ENCODE measurements at places on chromosomes 2 and 18.

- no peak for DNase-seq
Observed at GRCh38 chr2:86453836-86454235, 12.7 kb downstream of the KDM3A start.

DNA sequence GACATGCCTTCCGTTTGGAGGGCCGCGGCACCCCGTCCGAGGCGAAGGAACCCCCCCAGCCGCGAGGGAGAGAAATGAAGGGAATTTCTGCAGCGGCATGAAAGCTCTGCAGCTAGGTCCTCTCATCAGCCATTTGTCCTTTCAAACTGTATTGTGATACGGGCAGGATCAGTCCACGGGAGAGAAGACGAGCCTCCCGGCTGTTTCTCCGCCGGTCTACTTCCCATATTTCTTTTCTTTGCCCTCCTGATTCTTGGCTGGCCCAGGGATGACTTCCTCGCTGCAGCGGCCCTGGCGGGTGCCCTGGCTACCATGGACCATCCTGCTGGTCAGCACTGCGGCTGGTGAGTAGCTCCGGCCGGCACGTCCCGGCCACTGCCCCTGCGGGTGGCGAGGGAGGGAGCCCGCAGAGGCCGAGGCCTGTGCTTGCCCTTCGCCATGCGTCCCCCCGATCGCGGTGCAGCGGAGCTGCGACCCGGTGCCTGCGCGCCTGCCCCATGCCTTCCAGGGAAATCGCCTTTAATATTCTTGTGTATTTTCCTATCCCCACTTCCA, 1.2 kb downstream of the BMPR2 start:
- peak; percentile 15 for DNase-seq

DNA sequence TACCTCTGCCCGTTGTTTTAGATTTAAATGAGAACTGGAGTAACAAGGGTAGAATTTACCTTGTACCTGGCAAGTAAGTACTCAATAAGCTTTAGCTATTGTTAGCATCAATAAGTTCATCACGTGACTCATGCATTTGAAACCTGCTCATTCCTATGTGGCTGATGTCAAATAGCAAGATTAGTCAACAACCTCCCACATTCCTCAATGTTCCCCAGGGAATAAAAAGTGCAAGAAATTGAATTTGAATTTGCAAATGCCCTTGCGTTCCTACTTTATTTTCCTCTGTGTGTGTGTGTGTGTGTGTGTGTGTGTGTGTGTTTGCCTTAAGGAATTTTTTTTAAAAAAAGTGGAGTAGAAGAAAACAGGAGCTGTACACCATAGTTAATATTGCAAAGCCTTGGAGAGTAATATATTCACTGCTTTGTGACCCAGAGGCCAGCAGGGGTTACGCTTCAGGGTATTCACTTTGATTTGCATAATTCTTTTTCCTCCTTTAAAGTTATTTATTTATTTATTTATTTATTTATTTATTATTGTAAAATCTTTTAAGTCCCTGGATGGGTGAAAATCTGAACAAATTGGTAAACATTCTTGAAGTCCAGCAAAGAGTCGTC, 43.9 kb upstream of the DNAH7 start:
- DNase-seq = no peak

DNA sequence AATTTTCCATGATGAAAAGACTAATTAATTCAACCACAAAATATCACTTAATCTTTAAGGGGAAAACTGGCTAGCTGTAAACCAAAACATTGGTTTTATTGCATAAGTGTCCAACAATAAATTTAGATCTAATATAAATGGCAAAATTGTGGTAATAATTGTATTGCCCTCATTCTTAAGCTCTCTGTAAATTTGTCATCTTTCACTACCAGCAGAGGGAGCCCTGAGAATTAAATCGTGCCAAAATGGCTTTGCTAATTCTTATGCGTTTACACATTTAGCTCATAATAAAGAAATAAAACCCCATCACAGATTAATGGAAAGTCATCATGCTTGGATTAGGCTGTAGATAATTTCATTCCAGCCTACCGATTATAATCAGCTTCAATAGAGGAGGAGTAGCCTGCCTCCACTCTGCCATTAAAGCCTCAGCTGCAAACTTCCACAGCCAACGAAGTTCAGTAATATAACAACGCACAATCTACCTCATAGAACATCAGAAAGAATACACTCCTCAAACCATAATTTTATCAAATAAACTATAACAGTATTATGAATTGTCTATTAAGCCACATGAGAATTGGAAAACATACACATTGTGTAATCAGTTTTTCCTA, 70.0 kb upstream of the ATP5MC3 start:
- DNase-seq = no peak

GRCh38 chr2:28617502-28618184, 121.8 kb downstream of the PLB1 start:
- DNase-seq = no peak

DNA sequence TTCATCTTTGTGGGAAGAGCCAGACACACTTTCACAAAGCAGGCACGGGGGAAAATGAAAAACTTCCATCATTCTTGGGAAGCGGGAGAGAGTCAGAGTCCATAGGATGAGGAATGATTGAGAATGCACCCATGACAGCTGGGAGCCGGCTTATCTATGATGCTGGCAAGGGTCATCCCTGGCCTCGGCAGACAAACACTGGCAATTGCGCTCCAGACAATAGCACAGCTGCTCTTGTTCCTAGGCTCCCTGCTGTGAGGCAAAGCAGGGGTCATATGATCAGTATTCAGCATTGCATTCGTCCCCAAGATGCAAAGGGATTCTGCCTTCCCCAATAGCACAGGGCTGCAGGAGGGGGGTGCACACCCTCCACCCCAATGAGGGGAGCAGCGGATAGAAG, 33.0 kb downstream of the CYRIA start:
- no peak for DNase-seq

- DNase-seq = no peak
Observed at GRCh38 chr2:40095000-40095399, 315.9 kb upstream of the THUMPD2 start.

- no peak for DNase-seq
Observed at GRCh38 chr2:230140667-230141066, 71.9 kb upstream of the SLC16A14 start.

GRCh38 chr2:157336137-157337010, 10.8 kb upstream of the ERMN start:
- peak; percentile 56 for DNase-seq

All from activated CD4-positive, alpha-beta T cell treated with anti-CD3 and anti-CD28 coated beads for 48 hours (primary cell).